Neural crest cell (in vitro differentiated cells): ENCODE measurements at places on chromosomes 7 and 10.

DNA sequence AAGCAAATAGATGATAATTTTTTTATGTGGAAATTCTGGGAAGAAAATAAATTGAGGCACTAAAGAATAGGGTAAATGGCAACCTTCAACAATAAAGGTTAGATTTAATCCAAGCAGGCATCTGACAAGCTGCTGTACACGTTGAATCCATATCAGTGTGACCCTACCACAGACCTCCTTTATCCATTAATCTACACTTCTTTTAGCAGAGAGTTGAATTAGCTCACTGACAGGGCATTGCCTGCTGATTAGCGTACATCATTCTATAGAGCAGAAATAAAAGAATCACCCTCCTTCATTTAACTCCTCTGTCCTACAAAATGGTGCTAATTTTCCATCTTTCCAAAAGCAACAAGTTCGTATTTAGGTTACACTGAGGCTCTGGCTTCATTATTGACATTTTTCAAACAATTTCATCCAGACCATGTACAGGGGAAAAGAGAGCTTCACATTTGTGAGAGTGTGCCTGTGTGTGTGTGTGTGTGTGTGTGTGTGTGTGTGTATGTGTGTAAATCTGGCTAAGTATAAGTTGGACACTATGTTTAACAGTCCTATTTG is 356.0 kb downstream of the TFEC start:
- DNase-seq = no peak

GRCh38 chr7:31957090-31957720 is 113.0 kb downstream of the PDE1C start:
- no peak for DNase-seq

- no peak for DNase-seq
Observed at GRCh38 chr10:5762531-5762930, 50.7 kb downstream of the GDI2 start.

DNA sequence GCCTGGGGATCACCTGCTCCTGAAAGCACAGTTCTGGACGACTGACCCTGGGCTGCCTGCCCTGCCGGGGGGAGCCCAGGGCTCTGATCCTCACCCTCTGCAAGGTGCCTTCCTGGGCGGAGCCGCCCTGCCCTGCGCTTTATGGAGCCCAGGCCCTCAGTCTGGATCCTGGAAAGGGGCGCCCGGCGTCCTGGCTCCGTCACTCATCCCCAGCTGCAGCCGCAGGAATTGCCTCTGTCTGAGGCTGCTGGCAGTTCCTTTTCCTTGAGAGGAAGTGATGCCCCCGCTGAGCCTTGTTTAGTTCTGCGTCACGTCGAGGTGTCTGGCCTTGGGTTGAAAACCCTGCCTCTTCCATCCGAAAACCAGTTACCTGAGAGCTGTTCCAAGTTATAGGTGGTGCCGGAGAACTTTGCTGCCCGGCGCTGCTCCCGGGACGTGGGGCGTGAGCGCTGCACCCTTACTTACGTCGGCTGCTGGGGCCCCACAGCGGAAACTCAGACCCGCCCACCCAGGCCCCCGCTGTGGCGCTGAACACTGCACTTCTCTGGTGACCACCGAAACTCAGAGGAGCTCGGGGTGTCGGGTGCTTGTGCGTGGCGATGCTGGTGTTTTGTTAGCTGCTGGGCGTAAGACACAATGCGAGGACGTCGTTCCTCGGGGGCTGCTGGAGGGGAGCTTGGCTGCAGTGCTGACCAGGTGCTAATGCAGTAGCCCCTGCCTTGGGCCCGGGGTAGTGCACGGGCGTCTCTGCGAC is 5.4 kb downstream of the MAFK start:
- DNase-seq = no peak

GRCh38 chr7:106891548-106892410 is 26.7 kb downstream of the PIK3CG start:
- no peak for DNase-seq

- DNase-seq = no peak
Observed at GRCh38 chr10:48556713-48557112, 48.2 kb downstream of the ARHGAP22 start.

- DNase-seq = no peak
Observed at GRCh38 chr10:3122486-3123205, 49.9 kb downstream of the PITRM1 start.

- no peak for DNase-seq
Observed at GRCh38 chr7:2688409-2689342, 674 bp downstream of the AMZ1 start.

DNA sequence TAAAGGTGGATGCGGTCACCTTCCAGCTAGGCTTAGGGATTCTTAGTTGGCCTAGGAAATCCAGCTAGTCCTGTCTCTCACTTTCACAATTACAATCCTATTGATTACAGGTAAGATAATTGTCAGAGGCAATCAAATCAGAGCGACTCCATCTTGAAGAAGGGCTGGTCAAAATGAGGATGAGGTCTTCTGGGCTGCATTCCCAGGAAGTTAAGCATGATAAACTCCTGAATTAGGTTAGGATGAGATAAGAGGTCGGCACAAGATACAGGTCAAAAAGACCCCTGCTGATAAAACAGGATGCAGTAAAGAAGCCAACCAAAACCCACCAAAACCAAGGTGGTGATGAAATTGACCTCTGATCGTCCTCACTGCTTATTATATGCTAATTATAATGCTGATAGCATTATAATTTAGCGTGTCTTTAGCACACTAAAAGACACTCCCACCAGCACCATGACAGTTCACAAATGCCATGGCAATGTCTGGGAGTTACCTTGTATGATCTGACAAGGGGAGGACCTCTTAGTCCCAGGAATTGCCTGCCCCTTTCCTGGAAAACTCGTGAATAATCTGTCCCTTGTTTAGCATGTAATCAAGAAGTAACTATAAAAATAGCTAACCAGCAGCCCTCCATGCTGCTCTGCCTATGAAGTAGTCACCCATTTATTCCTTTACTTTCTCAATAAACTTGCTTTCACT is 237.6 kb downstream of the CCSER2 start:
- no peak for DNase-seq

GRCh38 chr10:78025685-78026364 is 3.5 kb downstream of the POLR3A start:
- DNase-seq = no peak

- DNase-seq = no peak
Observed at GRCh38 chr7:116876664-116877442, 14.5 kb downstream of the CAPZA2 start.

GRCh38 chr7:154744256-154744860 is 258.6 kb downstream of the PAXIP1 start:
- peak; percentile 70 for DNase-seq

GRCh38 chr7:39285256-39285655 is 280.9 kb upstream of the YAE1 start:
- no peak for DNase-seq

- DNase-seq = no peak
Observed at GRCh38 chr7:113175525-113176104, 57.3 kb upstream of the SMIM30 start.

GRCh38 chr10:76190634-76191270 is 759.3 kb downstream of the LRMDA start:
- no peak for DNase-seq

DNA sequence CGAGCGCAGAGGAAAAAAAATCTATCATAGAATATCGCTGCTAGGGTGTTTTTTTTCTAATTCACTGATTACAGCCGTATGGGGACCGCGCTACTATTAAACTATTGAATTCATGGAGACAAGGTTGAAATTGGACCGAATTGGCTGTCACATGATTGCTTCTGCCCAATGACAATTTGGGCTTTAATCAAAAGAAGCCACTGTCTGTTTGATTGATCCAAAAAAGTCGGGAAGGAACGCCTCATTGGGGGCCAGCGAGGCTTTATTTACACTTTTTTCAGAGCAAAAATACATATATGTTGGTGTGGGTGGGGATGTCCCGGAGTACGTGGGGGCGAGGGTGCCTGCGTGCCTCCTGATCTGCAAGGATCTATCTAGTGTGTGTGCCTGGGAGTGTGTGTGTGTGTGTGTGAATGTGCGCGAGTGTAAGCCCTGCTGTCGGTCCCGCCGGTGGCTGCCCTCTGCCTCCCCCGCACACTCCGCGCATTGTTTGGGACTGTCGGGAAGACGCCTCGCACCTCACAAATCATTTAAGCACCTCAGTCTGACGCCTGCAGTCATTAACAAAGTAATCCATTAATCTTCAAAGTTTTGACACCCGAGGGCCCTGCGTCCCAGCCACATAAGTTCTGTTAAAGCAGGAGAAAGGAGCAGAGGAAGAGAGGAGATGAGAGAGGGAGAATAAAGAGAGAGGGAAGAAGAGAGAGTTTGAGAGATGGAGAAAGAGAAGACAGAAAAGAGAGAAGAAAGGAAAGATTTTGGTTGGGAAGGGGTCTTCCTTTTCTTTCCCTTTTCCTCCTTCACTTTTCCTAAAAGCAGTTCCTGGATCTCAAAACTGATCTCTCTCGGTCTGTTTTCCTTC is at the start of gene HOXA2:
TSS of gene HOXA2 (minus strand) at position 103 of the 862 bp plus-strand sequence. CDS start 183 bp downstream, outside the sequence.
- DNase-seq = no peak

GRCh38 chr10:106280896-106281460 is 883.5 kb downstream of the SORCS1 start:
- DNase-seq = peak; percentile 3

DNA sequence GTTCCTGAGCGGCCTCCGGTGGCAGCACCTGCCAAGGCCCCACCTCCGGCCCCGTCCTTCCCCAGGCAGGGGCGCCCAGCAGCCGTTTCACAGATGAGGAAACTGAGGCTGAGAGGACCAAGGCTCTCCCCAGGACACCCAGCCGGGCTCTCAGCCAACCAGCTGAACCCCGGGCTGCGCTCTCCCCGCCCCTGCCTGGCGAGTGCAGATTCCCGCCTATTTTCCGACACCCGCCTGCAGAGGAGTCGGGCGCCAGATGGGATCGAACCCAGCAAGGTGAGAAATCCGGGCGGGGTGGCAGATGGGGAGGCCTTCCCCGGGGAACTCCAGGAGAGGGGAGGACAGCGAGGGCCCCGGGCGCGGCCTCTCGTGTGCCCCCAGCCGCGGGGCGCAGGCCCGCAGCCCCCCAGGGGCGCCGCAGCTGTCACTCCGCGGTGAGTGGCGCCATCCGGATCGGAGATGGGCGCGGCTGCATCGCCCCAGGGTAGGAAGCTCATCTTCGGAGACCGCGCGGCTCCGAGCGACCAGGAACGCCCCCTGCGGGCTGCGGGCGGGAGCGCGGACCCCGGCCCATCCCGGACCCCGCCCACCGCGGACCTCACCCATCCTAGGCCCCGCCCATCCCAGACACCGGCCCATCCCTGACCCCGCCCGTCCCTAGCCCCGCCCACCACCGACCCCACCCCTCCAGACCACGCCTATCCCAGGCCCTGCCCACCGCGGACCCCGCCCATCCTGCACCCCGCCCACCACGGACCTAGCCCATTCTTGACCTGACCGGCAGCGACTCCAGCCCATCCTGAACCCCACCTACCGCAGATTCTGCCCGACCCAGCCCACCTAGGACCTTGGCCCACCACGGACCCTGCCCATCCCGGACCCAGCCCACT is 90.3 kb downstream of the MICALL2 start:
- peak; percentile 82 for DNase-seq

DNA sequence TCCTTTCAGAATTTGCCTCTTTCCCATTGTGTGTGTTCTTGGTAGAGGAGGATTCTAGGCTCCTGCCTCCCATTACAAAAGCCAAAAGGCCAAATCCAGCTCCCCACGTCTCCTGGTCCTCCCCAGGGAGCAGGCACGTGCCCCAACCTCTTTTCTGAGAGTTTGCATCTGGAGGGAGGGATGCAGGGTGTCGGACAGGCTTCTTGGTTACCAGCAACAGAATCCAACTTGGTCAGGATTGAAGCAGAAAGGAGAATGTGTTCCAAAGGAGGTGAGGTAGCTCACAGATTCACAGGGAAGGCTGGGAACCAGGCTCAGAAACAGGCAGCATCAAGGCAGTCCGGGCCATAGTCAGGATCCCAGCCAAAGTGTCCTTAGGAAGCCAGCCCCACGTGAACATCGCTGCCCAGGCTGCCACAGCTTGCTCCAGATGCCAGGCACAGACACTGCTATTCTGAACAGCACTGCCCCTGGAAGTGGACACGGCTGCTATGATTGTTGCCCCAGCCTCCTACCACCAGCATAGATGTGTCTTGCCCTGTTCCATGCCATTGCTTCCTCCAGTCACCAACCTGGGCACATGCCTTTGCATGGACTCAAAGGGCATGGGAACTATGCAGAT is 264.2 kb upstream of the ZMIZ1 start:
- no peak for DNase-seq

DNA sequence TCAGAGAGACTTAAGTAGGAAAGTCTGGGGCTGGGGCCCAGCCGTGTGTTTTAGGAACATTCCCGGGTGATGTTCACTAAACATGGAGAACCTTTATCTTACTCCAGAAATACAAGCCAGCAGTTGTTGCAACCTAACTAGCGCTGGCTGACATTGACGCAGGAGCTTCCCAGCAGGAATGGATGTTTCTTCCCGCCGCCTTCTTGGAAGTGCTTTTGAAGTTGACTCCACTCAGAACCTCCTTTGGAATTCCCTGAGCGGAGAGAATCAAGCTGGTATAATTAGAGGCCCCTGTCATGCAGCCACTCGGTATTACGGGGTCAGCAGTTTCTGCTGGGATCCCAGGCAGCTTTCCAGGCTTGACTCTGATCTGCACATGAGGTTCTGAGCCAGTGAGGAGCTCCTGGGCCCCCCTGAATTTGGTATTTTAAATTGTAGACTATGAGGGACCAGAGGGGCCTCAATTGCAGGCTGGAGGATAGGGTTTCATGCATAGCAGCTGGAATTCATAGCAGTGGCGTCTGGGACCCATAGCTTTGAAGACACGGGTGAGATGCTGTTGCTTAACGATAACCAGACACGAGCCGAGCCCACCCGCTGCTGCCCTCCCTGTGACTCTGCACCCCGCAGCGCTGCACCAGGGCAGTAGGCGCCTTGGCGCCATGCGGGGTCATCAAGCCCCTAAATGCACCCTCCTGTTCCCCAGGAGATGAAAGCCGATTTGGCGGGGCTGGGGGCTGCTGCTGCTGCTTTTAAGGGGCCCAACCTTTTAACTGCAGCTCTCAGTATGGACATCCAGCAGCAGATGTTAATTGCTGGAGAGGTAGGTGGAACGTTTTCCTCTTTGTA is 61.8 kb downstream of the EEPD1 start:
- DNase-seq = no peak

GRCh38 chr10:36313142-36313541 is 671.0 kb upstream of the FZD8 start:
- no peak for DNase-seq

DNA sequence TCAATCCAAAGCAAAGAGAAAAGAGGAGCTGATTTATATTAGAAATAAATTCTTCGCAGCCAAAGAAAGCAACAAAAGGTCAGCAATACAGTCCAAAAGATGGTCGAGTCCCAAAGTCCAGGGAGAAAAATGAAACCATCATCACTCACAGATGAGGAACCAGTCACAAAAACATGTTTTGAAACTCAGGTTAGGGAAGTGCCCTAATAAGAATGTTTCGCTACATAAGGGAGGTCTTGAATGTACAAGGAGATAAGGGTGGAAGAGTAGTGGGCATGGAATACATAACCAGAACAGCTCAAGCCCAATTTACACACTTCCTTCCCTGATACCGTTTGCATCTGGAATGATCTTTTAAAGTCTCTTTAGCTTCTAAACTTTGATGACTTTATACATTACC is 53.6 kb downstream of the VPS41 start:
- no peak for DNase-seq

- no peak for DNase-seq
Observed at GRCh38 chr10:77287647-77288120, 349.9 kb downstream of the KCNMA1 start.
